ENCODE measurements at places on chromosomes 4 and X.

DNA sequence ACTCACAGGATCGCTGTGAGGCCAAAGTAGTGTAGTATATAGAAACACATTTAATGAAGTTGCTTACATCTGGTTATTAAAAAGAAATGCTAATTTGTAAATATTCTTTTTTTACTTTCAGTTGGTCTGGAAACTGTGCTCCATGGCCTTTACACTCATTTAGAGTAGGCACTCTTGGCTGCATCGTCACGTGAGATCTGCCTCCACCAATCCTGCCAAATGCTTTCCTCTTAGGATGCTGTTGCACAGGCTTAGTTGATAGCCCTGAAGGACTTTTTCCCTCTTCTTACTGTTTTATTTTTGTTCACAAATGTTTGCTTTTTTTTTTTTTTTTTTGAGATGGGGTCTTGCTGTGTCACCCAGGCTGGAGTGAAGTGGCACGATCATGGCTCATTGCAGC lies 6.3 kb downstream of the CPE start:
- DNase-seq: no peak

DNA sequence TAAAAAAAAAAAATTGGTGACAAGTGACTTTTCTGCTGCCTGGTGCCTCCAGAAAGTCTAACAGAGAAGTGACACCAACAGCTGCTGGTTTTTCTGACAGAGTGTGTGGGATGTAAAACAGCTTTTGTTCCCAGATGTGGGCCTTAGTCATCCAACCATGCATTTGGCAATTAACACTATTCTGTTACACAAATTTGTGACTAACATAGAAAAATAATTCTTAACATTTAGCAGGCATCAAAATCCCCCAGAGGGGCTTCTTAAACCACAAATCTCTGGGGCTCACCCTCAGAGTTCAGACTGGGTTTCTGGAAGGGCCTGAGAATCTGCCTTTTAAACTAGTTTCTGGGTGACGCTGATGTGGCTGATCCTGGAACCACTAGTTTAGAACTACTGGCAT lies 100.5 kb upstream of the PCDH7 start:
- peak; percentile 28 for DNase-seq

GRCh38 chr4:80446664-80447063 lies 111.1 kb downstream of the CFAP299 start:
- no peak for DNase-seq

- DNase-seq: no peak
Measured at GRCh38 chr4:95027905-95028618, 270.3 kb downstream of the BMPR1B start.

DNA sequence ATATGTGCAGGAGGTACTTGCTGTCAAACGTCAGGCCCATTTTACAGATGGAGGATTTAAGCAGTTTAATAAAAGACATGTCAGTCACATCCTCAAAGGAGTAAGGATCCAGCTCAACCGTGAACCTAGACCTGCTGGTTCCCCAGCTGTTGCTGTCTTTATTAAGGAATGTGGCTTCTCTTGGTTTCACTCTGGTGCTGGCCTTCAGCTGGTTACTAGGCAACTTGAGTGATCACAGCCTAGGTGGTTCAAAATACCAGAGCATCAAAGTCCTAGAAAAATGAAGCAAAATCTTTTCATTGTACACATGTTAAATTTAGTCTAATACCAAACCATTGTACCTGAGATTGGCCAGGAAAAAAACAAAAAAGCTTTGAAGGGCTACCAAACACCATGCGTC lies 32.7 kb upstream of the GLRA2 start:
- DNase-seq: no peak

Measured in right hindlimb (tissue), 1 donor.